GM12878 (cell line): ENCODE measurements at places on chromosomes 2 and 18. TPM values are rescaled to one million over a fixed set of nuclear protein-coding genes. Genes with fewer than 3 reads are reported as not detected.

Gene DYNAP
- polyA plus RNA-seq, result not detected in 2 replicates

Gene GNAL
- 0.20 and 0.24 TPM in 2 replicates for polyA plus RNA-seq

Gene IKZF2
- polyA plus RNA-seq, result 27.9 and 32.9 TPM in 2 replicates

Gene ERFE
- polyA plus RNA-seq, result not detected in 2 replicates

Gene CHRNA1
- 0.09 and 0.14 TPM in 2 replicates for polyA plus RNA-seq

Gene ARL4C
- not detected in 2 replicates for polyA plus RNA-seq

Gene XDH
- polyA plus RNA-seq, result not detected in 2 replicates

Gene RNF152
- polyA plus RNA-seq, result not detected in 2 replicates

Gene FAM124B
- not detected in 2 replicates for polyA plus RNA-seq

Gene RAPGEF4
- polyA plus RNA-seq, result 0.18 TPM in 1 of 2 replicates, not detected in the other

Gene ALPP
- polyA plus RNA-seq, result not detected in 2 replicates

Gene GLS
- polyA plus RNA-seq, result 13.1 and 15.7 TPM in 2 replicates

Gene TMEM163
- polyA plus RNA-seq, result not detected in 2 replicates
